Activated effector memory CD4-positive, alpha-beta T cell treated with Interleukin-2 at 50 U/mL for 16 hours (primary cell): ENCODE measurements at places on chromosomes 11 and 22.

GRCh38 chr11:111605681-111606080, 3.4 kb downstream of the SIK2 start:
- no peak for DNase-seq

- DNase-seq = no peak
Measured at GRCh38 chr11:95920460-95921105, 3.3 kb downstream of the MTMR2 start.

DNA sequence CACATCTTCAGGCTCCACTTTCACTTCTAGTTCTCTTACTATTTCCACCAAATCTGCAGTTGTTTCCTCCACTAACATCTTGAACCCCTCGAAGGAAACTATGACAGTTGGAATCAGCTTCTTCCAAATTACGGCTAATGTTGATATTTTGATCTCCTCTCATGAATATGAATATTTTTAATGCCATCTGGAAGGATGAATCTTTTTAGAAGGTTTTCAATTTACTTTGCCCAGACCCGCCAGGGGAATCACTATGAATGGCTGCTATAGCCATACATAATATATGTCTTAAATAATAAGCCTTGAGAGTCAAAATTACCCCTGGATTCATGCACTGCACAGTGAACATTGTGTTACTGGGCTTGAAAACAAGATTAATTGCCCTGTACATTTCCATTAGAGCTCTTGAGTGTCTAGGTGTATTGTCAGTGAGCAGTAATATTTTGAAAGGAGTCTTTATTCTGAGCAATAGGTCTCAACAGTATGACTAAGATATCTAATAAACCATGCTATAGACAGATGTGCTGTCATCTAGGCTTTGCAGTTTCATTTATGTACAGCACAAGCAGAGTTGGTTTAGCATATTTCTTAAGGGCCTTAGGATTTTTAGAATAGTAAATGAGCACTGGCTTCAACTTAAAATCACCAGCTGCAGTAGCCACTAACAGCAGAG, 48.3 kb upstream of the LRRC55 start:
- DNase-seq = no peak

DNA sequence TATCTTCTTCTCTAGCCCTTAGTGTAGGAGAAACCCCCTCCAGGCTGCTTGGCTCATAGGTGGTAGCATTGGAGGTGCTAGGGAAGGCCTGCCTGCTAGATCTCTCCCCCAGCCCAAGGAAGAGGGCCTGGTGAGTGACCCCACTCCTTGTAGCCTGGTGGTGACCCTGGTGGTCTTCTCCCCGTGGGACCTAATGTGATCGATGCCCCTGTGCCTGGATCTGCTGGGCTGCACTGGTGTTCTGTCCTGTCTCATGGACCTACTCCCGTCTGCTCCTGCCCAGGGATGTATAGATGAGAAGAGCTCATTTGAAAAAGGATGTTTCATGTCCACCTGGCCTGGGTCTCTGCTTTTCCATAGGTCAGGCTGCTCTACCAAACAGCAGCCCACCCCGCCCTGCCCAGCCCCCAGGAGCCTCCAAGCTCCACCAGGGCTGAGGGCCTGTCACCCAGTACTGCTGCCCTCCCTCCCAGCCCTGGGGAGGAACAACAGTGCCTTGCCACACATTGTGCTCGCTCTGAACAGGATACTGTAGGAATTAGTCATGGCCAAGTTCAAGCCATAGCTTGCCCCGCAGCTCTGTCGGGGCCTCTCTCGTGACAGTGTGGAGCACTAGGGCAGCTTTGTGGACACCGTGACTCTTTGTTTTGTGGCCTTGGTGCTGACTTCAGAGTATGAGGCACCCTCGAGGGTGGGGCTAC, 19.7 kb downstream of the SLC37A2 start:
- no peak for DNase-seq

DNA sequence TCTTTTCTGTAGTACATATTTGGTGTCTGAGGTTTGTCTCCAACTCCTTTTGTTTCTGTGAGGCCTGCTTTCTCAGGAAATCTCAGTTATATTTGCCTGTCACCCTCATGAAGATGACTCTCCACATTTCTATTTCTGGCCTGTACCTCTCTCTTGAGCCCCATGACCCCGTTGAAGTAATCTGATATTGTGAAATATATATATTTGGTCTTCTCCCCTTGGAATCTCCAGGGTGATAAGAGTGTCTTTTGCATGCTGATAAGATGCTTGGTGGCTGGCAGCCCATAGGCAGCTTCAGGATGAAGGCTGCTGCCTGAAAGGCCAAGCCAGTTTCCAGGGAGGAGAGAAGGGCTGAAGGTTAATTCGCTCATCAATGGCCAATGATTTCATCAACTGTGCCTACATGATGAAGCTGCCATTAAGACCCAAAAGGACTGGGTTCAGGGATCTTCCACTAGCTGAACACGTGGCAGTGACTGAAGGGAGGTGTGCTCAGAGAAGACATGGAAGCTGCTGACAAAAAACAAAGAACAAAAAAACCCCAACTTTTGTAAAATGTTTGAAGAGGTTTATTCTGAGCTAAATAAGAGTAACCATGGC, 67.4 kb downstream of the MICAL2 start:
- DNase-seq = no peak

DNA sequence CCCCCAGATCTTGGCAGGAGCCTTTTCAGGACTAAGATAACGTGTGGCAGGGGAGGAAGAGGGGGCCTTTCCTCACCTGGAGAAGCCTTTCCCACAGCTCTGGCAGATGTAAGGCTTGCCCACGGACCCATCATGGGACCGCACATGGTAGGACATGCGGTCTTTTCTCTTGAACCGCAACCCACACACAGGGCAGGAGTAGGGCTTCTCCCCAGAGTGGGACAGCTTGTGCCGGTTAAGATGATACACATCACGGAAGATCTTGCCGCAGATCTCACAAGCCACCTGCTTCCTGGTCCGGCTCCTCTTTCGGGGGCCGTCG, 1.9 kb downstream of the PATZ1 start:
- no peak for DNase-seq

- DNase-seq = no peak
Measured at GRCh38 chr22:31279821-31280505, 12.3 kb downstream of the PIK3IP1 start.
